Eye (tissue), 1 donor: ENCODE measurements at places on chromosomes 4 and X.

DNA sequence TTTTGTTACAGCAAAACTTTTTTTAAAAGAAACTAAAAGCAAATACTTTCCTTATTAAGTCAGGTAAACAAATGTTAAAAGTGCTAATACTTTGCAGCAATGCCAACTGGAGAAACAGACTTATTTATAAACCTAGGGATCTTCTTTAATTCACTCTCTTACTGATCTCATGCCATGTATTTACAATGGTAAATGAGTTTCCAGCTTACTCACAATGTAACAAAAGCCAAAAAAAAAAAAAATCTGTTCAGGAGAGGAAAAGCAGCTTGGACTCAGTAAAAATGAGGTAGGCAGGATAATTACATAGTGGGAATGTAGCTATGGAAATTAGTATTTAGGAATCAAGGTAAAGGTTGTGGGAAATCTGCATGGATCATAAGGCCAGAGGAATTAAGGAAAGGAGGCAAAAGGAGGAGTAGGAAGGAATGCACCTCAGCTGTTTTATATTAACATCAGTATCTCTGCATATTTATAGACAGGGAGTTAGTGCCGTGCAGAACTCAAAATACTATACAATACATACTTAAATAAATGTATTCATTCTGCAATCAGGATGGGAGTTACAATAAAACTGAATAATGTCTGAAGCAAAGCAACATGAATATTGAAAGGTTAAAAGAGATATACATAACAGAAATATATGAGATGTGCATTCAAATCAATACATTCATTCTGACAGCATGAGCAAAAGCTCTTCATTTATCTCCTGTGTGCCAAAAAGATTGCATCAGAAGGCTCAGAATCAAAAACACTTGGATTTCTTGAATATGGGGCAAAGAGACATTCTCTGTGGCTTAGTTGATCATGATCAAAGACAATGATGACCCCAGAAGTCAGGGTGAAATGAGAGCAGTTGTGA lies 57.9 kb upstream of the ETNPPL start:
- peak; percentile 7 for DNase-seq

DNA sequence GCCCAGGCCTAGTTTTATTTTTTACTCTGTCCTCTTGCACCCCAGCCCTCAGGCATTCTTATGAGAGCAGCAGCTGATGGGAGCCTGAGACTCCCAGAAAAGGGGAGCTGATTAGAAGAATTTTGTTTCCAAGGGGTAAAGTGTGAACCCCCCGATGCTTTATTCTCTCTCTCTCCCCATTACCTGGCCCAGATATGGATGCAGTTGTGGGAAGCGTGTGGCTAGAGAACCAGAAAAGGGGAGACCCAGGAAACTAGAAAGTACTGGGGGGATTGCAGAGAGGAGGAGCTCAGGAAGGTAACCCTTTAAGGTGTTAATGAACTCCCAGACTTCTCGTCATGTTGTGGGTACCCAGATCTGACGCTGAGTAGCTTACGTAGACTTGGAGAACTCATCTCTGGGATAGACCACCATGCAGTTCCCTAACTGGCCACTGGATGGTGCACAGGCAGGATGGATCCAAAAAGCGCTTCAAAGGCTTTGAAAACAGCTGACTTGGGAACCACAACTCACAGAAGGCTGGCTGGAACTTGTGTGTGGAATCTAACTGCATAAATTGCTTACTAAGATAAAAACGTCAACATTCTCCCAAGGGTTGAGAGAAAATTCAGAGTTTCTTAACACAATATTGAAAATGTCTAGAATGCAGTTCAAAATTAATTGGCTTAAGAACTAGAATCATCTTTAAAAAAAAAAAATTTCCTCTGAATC lies 64.7 kb downstream of the TBC1D14 start:
- DNase-seq, result peak; percentile 95

- no peak for DNase-seq
Measured at GRCh38 chr4:148079961-148080360, 348.1 kb downstream of the ARHGAP10 start.

GRCh38 chr4:22573641-22574040 lies 57.8 kb upstream of the ADGRA3 start:
- DNase-seq, result no peak

DNA sequence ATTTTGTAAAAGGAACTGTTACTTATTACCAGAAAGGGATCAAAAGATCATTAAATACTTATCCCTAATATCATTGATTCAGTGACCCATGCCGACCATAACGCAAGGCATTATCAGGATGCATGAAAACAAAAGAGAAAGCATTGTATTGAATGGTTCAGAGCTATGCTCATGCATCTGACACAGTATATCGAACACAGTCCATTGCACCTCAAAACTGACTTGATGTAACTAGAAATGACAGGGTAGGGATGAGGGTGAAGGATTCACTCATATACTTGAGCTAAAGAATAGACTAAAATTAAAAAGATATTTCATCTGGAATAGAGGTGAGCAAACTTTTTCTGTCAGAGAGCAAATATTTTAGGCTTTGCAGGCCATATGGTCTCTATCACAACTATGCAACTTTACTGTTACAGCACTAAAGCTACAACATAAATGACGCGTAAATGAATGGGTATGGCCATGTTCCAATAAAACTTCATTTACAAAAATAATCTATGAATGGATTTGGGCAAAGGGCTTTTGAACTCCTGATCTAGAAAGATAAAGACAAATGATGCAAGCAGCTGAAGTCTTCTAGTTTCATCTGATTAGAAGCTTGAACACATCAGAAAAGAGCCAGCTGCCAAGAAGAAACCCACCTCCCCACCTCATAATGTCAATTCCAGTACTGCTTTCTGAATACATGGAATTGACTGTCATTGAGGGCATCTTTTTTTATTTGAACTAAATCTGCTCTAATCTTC lies 12.9 kb upstream of the SPP1 start:
- DNase-seq, result peak; percentile 82

DNA sequence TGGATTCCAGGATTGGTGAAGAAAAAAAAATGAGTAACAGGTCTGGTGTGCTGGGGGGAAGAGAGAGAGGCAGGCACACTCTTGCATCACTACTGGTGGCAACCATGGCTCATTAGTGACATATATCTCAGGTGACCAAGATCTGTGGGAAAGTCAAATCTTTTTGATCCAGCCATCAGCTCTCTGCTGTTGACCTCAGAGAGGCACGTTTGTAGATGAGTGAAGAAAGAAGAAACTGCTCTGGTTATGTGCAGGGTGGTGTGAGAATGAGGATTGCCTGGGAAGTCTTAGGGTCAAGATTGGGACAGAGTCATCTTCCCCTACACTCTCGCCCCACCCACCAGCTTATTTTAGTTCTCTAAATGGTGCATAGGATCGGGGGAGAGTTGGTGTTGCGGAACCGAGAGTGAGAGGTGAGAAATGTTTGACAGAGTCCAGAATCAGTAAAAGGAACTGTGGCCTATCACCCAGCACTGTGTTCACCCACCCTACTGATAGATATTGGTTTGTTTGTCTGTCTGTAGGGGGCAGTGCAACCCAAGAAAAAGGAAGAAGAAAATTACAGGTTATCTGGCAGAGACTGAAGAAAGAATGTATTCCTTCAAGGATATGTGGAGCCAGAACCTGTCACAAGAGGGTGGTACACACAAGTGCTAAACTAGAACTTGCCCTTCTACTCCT lies 21.9 kb downstream of the ARMCX6 start:
- peak; percentile 81 for DNase-seq

- DNase-seq, result peak; percentile 94
Measured at GRCh38 chrX:54357414-54358377, at the start of gene WNK3. Gene WNK3 (minus strand): TSS chrX:54358046.

- no peak for DNase-seq
Measured at GRCh38 chr4:82594456-82594855, 32.7 kb upstream of the TMEM150C start.

DNA sequence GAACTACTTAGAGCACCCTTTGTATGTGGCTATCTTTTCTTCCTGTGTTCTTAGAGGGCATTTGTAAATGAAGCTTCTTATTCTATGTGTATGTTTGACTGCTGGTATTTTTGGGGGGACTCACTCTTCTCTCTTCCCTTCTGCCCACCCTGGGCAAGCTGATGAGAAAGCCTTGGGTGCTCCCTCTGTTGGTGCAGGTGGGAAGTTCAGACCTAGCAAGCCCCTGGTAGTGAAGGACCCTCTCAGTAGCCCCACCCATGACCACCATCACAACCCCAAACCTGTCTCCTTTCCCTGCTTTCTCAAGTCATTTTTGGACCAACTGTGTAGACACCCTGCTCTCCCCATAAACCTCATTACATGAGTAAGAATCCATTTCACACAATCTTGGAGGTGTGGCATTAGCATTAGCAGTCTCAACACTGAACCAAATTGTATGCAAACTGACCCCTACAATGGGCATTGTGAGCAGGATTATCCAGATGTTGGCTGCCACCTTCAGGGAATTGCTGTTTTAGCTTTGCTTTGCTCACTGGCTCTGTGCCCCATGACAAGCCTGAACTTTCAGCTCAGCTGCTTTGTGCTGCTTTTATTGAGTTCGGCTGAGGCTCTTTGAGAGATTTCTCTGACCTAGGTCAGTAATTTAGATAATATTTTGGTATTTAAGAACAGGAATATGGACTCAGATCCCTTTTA lies 27.9 kb downstream of the TRIM61 start:
- no peak for DNase-seq

DNA sequence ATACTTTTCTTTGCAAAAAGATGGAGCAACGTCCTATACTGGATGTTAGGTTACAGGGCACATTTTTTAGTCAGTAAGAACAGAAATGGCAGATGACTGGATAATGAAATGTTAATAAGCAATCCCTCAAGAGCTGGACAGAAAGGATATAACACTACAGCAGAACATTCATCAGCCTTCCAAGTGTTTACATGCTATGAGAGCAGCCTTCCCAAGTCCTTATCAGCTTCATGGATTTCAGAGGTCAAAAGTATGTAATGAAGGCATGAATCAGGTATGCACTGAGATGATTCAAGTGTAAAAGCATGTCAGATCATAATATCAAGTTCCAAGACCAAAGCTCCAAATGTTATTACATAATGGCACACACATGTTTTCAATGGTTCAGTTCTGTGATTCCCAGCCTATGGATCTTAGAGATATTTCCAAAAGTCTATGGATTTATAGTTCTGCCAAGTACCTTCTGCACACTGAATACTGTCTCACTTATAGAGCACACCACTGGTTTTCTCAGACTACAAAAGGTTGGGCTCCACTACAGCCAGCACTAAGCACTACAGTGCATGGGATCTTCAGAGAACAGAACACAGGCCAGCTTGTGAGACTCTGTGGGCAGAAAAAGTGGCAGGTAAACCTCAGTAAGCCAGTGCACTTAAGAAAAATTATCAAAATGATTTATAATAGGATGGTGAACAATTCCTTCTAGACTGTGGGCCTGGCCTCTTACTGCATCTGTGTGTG lies 49.2 kb downstream of the GPC4 start:
- no peak for DNase-seq

- no peak for DNase-seq
Measured at GRCh38 chrX:136464589-136464988, 23.2 kb upstream of the BRS3 start.

DNA sequence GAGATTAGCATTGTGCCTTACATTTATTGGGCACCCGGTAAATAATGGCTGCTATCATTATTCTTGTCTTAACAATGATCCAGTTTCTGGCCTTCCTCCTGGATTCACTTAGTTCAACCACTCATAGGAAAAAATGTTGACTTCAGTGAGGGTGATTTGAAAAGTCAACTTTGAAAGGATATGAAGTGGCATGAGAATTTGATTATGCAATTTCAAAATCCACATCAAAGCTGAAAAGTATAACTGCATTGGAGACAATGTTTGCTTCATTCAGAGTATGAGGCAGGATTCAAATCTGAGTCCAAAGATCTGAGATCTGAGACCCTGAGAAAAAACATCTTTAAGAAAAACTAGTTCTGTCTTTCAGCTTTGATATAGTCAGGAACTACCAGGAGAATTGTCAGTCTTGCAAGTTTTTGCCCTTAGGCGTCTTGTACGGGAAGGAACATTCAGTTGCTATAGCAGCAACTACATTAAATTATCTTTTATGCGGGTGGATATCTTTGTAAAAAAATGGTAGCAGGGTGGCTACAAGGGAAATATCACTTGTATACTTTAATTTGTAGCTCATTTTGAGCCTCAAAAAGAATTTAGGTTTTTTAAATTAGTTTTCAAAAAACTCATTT lies 587.5 kb upstream of the LCORL start:
- no peak for DNase-seq

DNA sequence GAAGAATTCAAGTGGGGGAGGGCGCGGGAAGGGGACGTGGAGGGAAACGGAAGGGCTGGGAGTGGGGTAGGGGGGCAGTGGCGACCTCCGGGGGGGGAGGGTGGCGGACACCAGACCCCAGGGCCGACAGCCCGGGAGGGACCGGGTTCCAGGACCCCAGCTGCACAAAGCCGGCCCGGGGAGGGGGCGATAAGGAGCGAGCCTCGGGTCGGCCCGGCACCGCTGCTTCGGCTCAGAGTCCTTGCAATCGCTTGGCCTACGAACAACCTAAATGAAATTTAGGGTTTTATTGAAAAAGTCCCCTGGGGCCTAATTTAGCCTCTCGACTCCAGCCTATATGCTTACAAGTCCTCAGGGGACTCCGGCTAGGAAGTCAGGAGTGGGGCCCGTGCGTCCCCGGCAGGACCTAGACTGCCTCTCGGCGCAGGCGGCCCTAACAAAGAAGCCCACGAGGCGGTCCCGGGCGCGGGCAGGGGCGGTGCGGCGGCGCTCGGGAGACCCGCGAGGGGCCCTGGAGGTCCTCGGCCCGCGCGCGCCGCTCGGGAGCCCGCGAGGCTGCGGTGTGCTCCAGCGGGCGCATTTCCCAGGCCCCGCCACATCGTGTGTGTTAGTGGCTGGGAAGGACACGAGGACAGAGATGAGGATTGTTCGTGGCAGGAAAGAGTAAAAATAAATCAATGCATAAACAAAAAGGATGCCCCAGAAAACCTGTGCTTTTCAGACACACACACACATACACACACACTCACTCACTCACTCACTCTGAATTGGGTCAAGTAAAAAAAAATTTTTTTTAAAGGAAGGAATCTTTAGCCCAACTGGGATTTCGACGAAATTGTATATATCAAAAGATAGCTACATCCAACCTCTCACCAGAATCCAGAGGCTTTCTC lies 70.0 kb downstream of the MGST2 start:
- DNase-seq, result peak; percentile 92
